ENCODE measurements at places on chromosomes 5 and 9. TPM values are rescaled to one million over a fixed set of nuclear protein-coding genes. Genes with fewer than 3 reads are reported as not detected.

- DNase-seq = no peak
These were observed 49.8 kb upstream of the SH3PXD2B start for GRCh38 chr5:172503925-172504700.

The PKD2L2 gene
- not detected for total RNA-seq

- no peak for DNase-seq
These were observed 85.5 kb upstream of the ZNF169 start for GRCh38 chr9:94173632-94174031.

GRCh38 chr5:34789021-34789531 lies 49.9 kb upstream of the TTC23L start:
- no peak for DNase-seq

The ARHGAP26 gene
- total RNA-seq = 112 TPM

DNA sequence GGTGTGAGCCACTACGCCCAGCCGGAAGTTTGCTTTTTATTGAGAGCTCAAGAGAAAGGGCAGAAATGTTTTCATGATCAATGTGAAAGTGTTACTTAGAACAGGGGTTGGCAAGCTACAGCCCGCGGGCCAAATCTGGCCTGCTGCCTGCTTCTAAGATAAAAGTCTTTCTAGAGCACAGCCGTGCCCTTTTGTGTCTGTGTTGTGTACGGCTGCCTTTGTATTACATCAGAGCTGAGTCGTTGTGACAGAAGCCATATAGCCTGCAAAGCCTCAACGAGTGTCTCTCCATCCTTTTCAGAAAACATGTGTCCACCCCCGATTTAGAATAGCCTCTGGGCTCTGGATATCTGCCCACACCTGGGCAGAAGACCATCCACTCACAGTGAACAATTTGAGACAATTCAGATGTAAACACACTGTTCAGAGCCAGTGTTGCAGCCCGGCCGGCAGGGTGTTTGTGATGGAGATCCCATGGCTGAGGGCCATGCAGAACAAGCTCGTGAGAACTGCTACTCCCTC lies 28.8 kb downstream of the AK8 start:
- DNase-seq = no peak

GRCh38 chr5:124733329-124733650 lies 13.1 kb downstream of the ZNF608 start:
- no peak for DNase-seq

DNA sequence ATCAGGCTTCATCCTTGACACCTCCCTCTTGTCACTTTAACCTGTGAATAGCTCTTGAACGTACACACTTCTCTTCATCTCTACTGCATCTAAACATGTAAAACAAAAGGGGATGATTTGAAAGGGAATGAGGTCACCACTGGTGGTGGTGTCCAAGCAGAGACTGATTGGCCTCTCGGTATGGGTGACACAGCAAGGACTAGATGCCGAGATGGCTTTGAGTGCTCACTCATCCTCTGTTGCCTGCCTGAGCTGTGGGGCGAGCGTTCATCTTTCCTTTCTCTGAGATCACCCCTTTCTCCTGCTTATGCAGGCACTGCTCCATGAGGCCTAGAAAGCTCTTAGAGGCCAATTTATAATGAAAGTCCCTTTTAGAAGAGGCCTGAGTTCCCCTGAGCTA lies 51.9 kb downstream of the SEC61B start:
- no peak for DNase-seq

The RMRP gene
- 8,471 TPM for total RNA-seq

The CCDC192 gene
- total RNA-seq = 2.5 TPM

DNA sequence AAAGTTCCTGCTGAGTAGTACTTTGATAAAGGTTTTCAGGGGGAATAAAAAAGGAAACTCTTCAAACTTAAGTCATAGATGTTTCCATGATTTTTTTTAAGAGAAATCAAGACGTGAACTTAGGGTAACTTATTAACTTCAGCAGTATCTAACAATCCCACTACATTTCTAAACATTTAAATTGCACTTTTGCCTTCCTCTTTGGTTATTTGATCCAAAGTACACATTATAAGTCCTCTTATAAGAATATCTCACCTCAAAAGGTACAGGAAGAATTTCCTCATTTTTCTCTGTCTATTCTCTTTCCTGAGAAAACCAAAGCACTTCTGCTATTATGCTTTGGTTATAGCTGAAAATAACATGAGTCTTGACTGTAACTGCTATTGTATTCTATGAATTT lies 7.9 kb downstream of the PTPRD start:
- DNase-seq = no peak

The HEXB gene
- total RNA-seq = 223 TPM

The PCDHGC3 gene
- 49.4 TPM for total RNA-seq

The ARID3C gene
- not detected for total RNA-seq

DNA sequence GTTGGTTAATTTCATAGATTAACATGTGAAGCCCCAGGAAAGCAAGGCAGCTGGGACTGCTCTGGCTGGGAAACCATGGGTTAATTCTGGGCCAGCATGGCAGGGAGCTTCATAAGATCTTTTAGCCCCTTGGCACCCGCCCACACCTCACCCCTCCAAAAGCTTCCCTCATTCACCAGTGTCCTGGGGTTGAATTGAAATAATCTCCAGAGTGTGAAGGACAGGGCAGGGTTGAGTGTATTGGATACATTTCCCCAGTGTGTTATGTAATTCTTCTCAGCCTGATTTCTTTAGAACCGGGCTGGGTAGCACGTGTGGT lies 19.4 kb downstream of the WNT8A start:
- no peak for DNase-seq

DNA sequence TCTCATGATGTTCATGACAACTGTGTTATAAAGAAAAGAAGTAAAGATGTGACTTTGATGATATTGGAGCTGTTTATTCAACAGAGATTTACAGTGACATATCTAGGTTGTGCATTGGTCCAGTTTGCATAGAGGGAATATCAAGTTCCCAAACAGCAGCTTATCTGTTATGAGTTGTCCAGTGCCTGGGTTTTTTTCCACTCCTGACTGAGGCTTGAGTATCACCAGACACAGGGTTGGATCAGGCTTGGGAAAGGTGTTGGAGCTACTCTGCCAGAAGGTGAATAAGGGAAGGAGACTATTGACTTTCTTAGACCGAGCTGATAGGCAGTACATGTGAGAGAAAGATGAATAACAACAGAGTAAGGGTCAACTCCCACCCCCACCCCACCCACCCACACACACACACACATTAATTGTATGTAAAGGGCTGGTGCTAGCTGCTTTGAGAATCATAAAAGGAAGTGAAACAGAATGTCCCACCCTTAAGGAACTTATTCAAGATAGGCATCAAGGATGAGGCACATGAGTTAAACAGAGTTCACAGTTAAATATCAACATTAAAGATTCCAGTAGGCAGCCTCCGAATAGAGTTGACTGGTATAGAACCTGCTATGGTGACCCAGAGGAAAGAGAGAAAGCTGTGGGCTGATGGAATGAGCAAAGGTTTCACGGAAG lies 33.0 kb upstream of the RASGRF2 start:
- no peak for DNase-seq

DNA sequence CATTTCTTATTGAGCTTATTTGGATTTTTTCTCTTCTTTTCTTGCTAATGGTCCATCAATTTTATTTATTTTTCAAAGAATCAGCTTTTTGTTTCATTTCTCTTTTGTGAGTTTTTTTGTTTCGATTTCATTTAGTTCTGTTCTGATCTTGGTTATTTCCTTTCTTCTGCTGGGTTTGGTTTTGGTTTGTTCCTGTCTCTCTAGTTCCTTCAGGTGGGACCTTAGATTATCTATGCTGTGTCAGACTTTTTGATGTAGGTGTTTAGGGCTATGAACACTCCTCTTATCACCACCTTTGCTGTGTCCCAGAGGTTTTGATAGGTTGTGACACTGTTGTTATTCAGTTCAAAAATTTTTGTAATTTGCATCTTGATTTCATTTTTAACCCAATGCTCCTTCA lies 119.8 kb downstream of the GABRG2 start:
- no peak for DNase-seq

The SLC34A1 gene
- total RNA-seq = 0.64 TPM

- DNase-seq = peak; percentile 61
These were observed 112.2 kb downstream of the RPS23 start for GRCh38 chr5:82165740-82166530.

GRCh38 chr5:119439140-119439631 lies 13.1 kb upstream of the HSD17B4 start:
- peak; percentile 69 for DNase-seq

DNA sequence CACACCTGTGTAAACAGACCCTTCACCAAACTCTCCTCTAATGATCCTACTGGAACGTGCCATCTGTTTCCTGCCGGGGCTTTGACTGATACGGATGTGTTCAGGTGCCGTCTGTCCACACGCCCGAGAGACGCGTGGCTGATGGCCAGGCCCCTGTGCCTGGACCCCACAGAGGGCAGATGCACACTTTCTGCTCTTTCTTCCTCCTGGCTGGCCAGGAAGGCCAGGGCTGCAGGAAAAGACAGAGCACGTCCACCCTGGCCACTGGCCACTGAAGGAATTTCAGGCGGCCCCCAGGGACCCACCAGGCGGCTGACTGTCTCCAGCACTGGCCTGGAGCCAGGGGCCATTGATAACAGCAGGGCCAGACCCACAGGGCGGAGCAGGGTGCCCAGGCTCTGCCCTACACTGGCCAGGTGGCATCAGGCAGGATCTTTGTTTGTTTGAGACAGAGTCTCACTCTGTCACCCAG lies 3.6 kb upstream of the ENG start:
- no peak for DNase-seq

DNA sequence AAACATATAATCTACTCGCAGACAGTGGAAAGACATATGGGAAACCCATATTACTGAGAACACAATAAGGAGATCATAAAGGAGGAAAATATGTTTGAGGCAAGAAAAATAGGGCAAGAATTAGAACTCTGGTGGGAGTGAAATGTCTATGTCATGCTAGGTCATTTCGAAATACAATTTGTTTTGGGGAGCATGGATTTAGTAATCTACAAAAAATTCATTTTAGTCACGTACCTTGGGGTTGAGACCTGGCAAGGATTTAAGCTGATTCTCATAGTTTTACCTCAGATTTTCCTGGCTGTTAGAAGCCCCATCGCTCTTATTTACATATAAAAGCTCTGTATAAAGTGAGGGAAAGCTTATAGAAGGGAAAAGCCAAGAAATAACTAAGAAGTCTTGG lies 11.5 kb upstream of the CSNK1G3 start:
- no peak for DNase-seq

The SPEF2 gene
- 8.0 TPM for total RNA-seq

DNA sequence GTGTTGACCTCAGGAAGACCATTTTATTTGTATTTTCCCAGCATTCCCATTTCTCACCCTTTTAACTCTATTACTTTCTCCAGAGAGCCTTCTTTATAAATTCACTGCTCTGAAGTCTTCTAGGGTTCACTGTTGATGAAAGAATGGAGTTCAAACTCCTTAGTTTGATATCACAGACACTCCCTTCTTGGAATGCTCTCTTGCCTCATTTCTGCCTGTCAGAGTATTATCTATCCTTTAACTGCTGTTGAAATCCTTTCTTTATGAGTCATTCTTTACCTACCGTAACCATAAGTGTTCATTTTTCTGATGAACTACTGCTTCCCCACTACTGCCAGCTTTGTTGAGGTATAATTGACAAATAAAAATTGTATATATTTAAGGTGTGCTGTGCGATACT lies 4.3 kb downstream of the RIC1 start:
- no peak for DNase-seq

GRCh38 chr9:114186605-114187289 lies 31.4 kb downstream of the COL27A1 start:
- no peak for DNase-seq

The GRPEL2 gene
- total RNA-seq = 31.0 TPM

DNA sequence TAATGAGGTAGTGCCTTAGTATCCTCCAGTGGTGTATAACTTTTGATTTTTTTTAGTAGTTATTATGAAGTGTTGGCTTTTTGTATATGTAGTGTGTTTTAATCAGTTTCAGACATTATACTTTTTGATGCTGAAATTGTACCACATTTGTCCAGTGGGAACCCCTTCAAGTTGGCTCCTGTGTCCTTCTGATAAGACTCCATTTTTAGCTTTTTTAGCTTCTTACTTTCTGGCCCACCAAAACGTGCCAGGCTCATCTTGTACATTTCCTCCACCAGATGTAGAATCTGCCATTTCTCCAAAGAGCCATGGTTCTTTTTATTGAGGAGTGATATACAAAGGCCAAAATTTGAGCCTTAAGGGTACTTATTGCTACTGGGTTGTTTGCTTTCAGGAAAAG lies 84.4 kb downstream of the PBX3 start:
- DNase-seq = no peak

DNA sequence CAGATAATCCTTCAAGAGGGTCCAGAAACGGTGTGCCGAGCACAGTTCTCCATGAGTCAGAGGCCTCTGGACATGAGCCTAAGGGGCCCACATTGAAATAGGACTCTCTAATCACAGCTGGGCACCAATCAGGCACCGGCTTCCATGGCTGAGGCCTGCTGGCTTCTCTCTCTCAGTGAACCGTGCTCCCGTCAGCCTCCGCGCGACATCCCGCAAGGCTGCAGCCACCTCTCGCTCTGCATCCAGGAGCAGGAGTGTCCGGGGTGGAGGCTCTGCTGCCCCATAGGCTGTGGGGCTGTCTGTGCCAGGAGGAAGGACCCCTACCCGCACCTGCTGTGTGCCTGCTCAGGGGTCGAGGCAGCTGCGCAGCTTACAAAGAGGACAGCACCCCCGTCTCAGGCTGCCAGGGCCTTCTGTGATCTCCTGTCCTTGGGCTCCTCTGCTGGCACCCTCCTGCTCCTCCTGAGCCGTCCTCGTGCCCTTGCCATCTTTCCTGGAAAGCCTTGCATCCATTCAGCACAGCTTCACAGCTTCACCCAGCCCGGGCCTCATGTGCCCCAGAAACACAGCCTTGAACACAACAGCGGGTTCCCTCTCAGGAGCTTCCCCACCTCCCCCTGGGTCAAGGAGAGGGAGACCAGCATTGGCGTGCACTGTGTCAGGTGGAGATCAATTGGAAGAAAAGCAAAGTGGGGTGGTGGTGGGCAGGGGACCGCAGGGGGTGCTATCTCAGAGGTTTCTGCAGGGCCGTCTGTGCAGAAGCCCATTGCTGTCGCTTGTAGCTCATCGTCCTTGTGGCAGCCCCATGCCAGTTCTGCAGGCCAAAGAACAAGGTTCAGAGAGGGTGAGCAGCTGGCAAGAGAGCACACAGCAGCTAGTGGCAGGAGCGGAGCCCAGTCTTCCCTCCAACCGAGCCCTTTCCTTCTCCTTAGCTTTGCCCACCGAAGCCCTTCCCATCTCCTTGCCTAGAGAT lies 22.8 kb upstream of the FCN1 start:
- no peak for DNase-seq

- DNase-seq = no peak
These were observed 294.6 kb upstream of the TUT7 start for GRCh38 chr9:86648828-86649170.

The KIF24 gene
- total RNA-seq = 4.1 TPM

DNA sequence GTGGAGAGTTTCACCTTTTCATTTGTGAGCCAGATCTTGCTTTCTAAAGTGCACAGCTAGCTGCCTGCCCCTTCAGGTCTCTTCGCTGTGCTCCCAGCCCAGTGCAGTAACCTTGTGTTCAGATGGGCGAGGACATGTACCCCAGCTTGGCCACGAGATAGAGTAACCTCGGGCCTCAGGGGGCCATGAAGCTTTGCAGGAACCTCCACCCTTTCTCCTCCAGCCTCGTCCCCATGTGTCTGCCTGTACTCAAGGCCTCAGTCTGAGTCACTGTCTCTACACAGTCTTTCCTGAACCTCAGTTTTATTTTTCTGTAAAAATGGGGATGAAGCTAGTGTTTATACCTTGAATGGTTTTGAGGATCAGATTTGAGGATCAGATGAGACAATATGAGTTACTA lies 37.9 kb downstream of the ERGIC1 start:
- DNase-seq = no peak

- no peak for DNase-seq
These were observed 46.5 kb downstream of the PPARGC1B start for GRCh38 chr5:149776361-149777305.

Measured in Calu3 (cell line).